ENCODE measurements at places on chromosomes 4 and X.

- DNase-seq = no peak
These were observed 53.5 kb downstream of the TBC1D14 start for GRCh38 chr4:6963139-6963611.

DNA sequence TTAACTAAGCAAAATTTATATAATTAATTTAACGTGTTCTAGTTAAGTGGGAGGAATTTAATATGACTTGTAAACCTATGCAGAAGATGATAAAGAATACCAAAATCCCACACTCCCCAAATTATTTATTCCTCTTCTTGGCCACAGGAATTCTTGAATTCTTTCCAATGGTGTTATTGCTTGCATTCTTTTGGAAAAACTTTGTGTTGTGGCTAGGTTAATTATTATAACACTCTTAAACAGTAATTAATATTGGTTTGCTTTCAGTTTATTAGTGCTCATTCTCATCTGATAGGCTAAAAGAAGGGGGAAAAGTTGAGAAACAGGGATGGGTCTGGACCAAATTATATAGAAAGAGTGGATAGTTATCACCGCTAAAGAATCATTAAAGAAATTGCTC, 141.5 kb upstream of the PABPC4L start:
- DNase-seq = no peak

GRCh38 chr4:86032476-86033022, 327.3 kb downstream of the MAPK10 start:
- peak; percentile 86 for DNase-seq

DNA sequence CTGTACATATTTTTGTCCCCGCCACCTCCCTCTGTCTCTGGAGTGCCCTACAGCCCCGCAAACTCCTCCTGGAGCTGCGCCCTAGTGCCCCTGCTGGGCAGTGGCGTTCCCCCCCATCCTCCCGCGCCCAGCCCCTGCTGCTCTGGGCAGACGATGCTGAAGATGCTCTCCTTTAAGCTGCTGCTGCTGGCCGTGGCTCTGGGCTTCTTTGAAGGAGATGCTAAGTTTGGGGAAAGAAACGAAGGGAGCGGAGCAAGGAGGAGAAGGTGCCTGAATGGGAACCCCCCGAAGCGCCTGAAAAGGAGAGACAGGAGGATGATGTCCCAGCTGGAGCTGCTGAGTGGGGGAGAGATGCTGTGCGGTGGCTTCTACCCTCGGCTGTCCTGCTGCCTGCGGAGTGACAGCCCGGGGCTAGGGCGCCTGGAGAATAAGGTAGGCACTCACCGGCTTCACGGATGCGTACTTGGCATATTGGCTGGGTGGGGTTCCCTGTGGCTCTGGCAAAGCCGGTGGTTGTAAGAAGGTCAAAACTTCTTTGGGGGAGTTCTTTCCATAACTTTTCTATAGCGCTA, 653 bp downstream of the HHIP start:
- DNase-seq = no peak

- no peak for DNase-seq
These were observed 4.0 kb downstream of the CDKN2AIP start for GRCh38 chr4:183448436-183448835.
